ENCODE measurements at places on chromosomes 1 and 21.

DNA sequence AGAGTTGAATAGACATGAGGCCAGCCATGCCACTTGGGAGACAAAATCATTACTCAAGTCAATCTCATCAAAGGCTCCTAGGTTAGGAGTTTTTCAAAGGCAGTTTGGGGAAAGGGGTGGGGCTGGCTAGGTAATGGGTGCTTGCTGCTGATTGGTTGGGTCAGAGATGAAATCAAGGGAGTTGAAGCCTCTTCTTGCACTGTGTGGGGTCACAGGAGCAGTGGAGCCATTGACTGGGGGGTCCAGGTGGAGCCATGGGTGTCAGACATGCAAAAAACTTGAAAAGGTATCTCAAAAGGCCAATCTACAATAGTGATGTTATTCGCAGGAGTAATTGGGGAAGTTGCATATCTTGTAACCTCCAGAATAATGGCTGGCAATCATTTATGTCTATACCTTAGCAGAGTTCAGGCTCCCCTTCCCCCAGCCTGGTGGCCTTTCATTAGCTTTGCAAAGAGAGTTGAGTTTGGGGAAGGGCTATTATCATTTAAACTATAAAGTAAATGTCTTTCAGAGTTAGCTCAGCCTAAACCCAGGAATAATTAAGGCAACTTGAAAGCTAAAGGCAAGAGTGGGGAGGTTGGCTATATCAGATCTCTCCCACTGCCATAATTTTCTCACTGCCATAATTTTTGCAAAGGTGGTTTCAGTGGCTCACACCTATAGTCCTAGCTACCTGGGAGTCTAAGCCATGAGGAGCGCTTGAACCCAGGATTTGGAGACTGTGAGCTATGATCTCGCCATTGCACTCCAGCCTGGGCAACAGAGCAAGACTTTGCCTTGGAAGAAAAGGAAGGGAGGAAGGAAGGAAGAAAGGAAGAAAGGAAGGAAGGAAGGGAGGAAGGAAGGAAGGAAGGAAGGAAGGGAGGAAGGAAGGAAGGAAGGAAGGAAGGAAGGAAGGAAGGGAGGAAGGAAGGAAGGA is 7.8 kb upstream of the PINK1 start:
- DNase-seq: no peak

DNA sequence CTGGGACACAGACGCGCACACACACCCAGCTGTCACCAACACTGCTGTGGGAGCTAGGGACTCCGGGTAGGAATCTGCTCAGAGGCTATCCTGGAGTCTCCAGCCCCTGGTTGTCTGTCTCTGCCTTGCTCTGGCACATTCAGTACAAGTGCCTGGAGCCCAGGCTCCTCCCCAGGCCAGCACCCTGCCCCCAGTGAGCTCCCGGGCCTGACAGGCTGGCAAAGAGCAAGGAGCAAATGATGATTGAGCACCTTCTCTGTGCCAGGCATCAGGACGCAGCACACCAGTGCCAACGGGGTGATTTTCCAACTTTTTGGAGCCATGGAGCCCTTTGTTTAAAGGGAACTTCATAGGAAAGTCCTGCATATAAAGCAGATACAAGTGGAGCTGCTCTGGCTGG is 6.5 kb downstream of the CNTN2 start:
- DNase-seq: no peak

GRCh38 chr1:164846731-164847691 is 288.0 kb downstream of the PBX1 start:
- no peak for DNase-seq

GRCh38 chr1:172827841-172828240 is 168.9 kb downstream of the FASLG start:
- no peak for DNase-seq

GRCh38 chr1:203649551-203649998 is 22.9 kb downstream of the ATP2B4 start:
- DNase-seq: no peak

DNA sequence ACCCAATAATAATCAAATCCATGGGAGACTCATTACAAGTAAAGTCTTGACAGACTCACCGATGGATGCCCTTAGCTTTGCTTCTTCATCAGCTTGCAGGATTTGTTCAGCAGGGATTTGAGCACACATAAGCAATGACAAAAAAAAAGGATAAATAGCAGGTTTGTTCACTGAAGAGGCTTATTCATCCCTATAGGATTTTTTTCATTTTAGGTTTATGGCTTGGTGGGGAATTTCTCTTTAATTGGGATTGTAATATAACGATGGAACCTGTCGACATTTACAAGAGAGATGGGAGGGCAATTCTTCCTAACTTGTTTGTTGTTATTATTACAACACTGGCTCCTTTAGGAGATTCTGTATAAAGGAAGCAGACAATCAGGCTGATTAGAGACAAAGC is 649.1 kb upstream of the PLXNA2 start:
- no peak for DNase-seq

- no peak for DNase-seq
Observed at GRCh38 chr1:160200786-160201185, 4.4 kb upstream of the PEA15 start.

- no peak for DNase-seq
Observed at GRCh38 chr1:15963968-15964648, 11.8 kb downstream of the ZBTB17 start.
